Brain pericyte (primary cell): ENCODE measurements at places on chromosomes 12 and 14.

DNA sequence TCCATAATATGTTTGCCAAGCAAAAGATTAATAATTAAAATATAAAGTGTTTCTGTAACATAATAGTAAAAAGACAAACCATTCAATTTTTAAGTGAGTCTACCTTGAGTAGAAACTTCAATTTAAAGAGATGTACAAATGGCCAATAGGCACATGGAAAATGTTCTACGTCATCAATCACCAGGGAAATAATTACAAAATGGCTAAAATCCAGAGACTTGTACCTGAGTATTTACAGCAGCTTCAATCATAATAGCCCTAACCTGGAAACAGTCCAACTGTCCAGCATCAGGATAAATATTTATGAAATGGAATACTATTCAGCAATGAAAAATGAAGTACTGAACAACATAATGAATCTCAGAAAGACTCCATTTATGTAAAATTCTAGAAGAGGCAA is 95.5 kb upstream of the FAR2 start:
- DNase-seq = no peak

GRCh38 chr14:68662392-68662791 is 130.5 kb downstream of the ZFP36L1 start:
- no peak for DNase-seq

GRCh38 chr14:70982200-70982599 is 74.9 kb downstream of the PCNX1 start:
- DNase-seq = no peak

DNA sequence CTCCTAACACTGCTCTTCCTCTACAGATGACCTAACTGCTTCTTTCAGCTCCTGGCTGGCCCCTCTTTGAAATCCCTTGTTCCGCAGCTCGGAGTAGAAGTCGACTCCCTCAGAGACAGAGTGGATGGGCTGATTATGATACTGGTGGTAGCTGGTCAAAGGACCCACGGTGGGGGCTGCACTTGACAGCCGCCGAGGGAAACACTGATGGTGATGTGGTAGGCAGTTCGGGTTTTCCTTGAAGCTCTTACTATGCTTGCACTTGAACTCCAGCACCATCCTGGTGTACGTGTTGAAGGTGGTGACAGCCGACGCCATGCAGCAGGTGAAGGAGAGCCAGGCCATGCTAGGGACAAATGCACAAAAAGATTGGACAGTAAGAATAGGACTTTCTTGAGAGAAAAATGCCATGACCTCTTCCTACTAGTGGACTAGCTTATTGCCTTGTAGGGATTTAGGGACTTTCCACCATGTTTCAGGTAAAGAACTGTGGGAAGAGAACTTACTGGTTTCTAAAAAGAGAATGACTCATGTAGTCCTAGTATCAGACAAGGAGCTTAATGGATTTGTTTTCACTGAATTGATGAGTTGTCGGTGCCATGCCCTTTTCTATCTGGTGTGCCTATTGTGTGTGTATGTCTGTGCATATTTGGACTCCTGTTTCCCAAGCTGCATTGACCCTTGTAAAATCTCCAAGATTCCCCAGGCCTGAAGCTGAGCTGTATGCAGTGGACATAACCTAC is 18.4 kb downstream of the GSG1 start:
- no peak for DNase-seq

DNA sequence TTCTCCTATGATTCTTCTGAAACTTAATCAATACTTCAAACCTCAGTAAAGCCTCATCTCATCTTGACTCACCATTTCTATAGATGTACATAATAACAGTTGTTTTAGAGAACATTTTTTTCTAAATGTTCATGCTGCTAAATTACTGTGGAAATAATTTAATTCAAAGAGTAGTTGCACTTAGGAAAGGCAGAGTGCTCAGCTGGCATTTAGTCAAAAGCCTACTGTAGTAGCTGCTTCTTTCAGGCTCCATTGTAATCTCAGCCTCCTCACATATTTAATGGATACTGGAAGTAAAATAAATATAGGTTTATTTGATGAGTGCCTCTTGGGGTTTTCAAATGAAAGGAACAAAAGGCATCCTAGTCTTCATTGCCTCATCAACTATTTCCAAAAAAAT is 325.0 kb downstream of the CCER1 start:
- no peak for DNase-seq

GRCh38 chr14:26527095-26527494 is 70.7 kb downstream of the NOVA1 start:
- no peak for DNase-seq

DNA sequence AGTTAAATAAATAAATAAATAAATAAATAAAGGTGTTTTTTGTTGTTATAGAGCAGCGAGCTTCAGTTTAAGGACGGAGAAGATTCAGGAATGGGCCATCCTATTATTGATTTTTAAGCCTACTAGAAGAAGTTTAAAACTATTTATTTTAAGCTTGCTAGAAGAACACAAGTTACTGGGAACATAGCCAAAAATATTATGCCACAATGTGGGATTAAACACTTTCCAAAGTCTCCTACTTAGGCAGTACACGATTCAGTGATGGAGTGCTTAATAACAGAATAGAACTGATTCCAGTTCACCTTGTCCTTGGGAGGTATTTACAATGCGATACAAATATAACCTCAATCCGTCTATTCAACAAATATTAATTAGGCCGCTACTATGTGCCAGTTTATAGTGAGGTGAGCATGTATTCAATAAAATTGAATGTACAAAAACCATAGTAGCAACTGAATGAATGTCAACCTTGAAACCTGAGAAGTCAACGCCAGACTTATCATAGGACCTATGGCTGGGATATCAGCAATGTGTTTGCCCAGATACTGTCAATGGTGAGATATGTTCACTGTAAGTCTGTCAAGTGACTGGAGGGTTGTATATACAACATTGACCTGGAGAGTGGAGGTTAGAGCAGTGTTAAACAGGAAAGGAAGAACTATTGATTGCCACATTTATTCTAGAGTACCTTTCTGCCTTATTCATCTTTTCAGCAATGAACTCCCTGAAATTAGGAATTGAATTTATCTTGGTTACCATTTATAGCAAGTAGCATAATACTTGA is 486.4 kb downstream of the TMTC2 start:
- no peak for DNase-seq

DNA sequence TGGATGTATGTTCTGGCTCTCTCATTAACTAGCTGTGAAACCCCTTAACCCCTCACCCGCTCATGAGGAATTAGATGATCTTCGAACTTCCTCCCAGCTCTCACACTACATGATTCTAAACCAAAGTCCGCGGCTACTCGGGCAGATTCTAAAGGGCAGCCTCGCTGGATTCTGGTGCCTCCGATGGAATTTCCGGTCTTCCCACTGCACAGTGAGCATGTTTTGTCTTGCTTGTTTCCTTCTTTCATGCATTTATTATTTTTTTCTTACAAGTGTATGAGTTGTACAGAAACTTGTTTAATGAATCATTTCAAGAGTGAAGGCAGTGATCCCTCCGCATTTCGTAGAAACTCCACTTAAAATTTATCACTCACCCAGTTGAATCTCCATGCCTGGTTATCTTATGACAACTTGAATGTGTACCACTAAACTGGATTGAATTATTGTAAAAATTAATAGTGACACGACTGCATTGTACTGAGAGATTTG is 4.5 kb upstream of the HCAR3 start:
- peak; percentile 17 for DNase-seq

DNA sequence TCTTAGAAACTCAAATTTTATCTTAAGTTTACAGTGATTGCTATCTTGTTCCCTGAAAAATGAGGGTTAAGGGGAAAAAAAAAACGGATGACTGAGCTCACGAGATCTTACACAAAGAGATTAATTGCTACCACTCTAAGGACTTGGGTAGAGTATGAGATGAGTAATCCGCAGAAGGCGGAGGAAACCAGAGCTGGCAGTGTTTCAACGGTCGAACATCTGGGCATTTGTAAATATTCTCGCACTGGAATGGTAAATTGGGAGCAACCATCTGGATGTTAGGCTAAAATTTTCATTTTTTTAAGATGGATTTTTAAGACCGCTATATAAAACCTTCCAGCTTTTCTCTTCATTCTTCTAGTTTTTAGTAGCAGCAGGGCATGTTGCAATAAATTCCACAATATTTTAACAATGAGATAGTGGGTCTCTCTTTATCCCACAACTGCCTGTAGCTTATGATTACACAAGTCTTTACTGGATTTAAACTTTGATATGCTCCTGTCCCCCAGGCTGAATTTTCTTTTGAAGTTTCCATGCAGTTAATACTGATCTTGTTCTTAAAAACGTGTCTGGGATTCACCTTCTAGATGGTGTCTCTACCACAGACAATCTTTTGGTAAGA is 1324.1 kb downstream of the AACS start:
- DNase-seq = no peak

DNA sequence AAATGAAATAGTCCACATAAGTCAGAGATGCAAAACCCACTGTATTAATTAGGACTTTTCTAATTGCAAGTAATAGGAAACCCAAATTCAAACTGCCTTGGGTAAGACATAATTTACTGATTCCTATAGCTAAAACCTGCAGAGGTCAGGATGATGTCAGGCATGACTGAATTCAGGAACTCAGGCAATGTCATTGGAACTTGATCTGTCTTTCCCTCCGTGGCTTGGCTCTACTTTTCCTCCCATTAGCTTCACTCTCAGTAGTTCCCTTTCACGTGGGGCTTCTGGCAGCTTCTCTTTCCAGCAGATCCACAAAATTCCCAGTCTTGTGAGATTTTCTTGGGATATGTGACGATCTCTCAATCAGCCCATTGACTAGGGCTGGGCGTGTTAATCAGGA is 2.4 kb upstream of the JDP2 start:
- DNase-seq = no peak
